ENCODE measurements at places on chromosomes 7 and 10. TPM values are rescaled to one million over a fixed set of nuclear protein-coding genes. Genes with fewer than 3 reads are reported as not detected.

The OR6V1 gene
- not detected for total RNA-seq

The TEX47 gene
- not detected for total RNA-seq

The SMKR1 gene
- 0.24 TPM for total RNA-seq

The GIMAP4 gene
- total RNA-seq = not detected

The OR2A42 gene
- not detected for total RNA-seq

The SPDYE2B gene
- not detected for total RNA-seq

The LFNG gene
- total RNA-seq = 19.1 TPM

The ANKRD2 gene
- not detected for total RNA-seq

The PDE1C gene
- total RNA-seq = 19.1 TPM

The WEE2 gene
- not detected for total RNA-seq
